Naive thymus-derived CD4-positive, alpha-beta T cell (primary cell): ENCODE measurements at places on chromosomes 12 and 14. TPM values are rescaled to one million over a fixed set of nuclear protein-coding genes. Genes with fewer than 3 reads are reported as not detected.

The NEUROD4 gene
- polyA plus RNA-seq = not detected

The ETFBKMT gene
- 0.41 TPM for polyA plus RNA-seq

The TMEM52B gene
- polyA plus RNA-seq = not detected

The TECPR2 gene
- 5.2 TPM for polyA plus RNA-seq

The LRRC10 gene
- polyA plus RNA-seq = not detected

The CARMIL3 gene
- not detected for polyA plus RNA-seq

The PIWIL1 gene
- not detected for polyA plus RNA-seq

DNA sequence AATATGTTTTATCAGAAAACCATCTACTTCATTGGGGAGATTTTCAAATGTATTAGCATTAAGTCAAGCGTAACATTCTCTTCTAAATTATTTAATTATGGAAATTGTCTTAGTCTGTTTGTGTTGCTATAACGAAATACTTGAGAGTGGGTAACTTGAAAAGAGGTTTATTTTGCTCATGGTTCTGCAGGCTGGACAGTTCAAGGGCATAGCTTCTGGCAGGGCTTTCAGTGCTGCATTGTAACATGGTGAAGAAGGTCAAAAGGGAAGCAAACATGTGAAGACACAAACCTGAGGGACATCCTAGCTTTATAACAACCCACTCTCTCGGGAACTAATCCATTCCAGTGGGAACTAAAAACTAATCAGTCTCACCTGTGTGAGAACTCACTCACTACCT, 84.3 kb upstream of the TMPO start:
- no peak for DNase-seq

DNA sequence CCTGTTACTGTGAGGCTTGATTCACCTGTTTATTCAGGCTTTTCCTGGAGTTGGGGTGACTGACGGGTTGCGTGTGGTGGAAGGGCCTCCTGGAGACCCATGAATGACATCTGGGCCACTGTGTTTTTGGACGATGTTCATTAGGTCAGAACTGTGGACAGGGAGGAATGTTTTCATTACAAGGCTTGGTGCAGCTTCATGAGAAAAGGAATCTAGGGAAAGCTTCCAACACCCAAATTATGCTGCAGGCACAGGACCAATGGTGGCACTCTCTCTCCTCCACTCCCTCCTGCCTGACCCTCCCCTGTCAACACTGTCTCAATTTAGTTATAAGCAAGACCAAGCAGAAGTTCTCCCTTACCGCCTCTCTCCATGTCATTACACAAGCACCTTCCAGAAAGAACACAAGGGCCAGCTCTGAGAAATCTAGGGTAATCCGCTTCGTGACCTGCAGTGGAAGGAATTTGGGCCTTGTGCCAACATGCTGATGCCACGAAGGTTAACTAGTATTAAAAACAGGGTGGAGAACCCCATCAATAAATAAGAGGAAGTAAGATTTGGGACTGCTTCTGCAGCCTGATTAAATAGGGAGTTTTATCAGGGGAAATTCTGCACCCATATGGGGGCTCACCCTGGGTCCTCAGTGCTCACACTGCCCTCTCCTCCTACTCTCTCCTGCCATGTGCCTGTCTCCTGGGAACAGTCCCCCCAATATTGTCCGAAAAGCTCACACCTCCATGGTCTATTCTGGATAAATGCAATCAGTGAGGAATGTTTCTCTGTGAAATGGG, 200.3 kb downstream of the KTN1 start:
- no peak for DNase-seq

- DNase-seq = no peak
These were observed 1.5 kb upstream of the TSPAN8 start for GRCh38 chr12:71159264-71159663.

- no peak for DNase-seq
These were observed 693 bp downstream of the MAP3K9 start for GRCh38 chr14:70808416-70809224.

- no peak for DNase-seq
These were observed 475.9 kb downstream of the SLC16A7 start for GRCh38 chr12:60071759-60072191.

DNA sequence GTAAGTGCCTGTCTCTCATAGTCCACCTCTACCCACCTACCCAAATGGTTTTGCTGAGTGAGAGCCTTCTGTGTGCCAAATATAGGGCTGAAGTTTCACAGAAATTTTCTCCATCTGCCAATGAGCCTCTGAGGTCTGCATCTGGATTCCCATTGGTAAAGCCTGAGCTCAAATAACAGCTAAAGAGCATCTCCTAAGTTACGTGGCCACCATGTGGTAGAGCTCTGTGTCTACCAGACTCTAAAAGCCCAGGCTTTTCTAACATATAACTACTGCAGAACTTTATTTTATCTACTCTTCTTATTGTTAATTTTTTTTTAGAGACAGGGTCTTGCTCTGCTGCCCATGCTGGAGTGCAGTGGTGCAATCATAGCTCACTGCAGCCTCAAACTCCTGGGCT, 16.0 kb downstream of the AMDHD1 start:
- DNase-seq = no peak

GRCh38 chr14:60977847-60978246, 3.0 kb downstream of the TRMT5 start:
- no peak for DNase-seq

- no peak for DNase-seq
These were observed 74.7 kb downstream of the LLPH start for GRCh38 chr12:66055837-66056319.

DNA sequence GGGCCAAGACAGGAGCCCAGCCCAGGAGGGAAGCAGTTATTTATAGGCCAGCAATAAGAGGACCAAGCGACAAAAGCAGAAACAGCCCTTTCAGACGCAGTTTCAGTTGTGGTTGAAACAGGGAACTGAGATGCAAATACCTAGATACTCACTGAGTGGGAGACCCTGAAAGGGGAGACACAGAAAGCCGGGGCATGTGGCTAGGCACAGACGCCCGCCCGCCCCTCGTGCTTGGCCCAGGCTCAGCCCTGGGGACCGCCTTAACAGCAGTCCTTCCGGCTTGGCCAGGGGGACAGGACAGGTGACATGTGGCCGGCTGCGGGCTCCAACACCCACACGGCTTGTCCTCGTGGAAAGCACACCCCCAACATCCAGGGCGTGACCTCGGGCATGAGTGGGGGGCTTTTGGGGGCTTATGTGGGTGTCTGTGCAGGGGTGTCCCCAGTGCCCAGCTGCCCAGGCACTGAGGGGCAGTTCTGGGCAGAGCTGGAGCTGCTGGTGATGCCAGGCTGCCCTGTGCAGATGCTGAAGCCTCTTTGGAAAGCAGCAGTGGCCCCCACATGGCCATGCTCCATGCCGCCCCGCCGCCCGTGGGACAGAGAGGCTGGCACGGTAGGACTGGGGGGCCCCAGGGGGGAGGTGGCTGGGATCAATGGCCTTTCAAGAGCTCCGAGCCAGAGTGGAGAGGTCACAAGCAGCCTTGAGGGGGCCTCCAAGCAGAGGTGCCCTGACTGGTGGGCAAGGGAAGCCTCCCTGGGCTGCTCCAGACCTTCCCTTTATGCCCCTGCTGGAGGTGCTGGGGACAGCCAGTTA, 2.1 kb downstream of the PLD4 start:
- DNase-seq = no peak
